ENCODE measurements at places on chromosomes 1 and 21. TPM values are rescaled to one million over a fixed set of nuclear protein-coding genes. Genes with fewer than 3 reads are reported as not detected.

DNA sequence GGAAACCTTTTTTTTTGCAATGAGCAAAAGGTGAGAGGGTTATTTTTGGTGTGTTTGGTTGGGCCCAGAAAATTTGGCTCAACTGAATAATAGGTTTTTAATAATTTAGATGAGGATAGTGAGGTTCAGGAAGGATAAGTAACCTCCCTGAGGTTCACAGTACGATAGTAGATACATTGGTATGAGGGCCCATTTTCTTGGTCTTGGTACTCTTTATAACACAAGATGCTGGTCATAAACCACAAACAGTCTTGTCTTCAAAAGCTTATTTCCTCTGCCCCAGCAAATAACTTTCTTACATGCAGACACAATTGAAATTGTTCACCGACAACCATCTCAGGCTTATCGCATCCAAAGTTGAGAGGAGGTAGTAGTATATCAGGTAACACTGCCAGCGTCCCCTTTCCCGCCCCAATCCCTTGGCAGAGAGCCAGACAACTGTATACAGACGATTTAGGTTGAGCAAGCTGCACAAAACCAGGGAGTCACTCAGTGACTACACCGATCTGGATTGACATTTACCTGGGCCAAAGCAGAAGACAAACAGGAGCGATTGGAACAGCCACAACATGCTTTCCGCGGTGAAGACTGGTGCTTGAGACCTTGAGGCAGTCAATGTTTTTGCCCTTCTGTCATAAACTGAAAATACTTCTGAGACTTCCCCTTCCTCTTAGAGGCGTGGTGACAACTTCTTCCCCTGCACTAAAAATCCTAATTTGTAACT, at the start of gene SLAMF6:
Gene SLAMF6 (minus strand): TSS at position 634 of the 724 bp plus-strand sequence. CDS start 63 bp downstream, at position 571.
- H3K27ac ChIP-seq = no peak within 1 kb of the TSS
- no peak for DNase-seq
- H3K27me3 ChIP-seq = no peaks in the 10 kb centered on the region
- no peak within 1 kb of the TSS for H3K4me3 ChIP-seq
- no peaks in the 10 kb centered on the region for H3K4me1 ChIP-seq

- no peaks in the 10 kb centered on the region for H3K4me1 ChIP-seq
- H3K27me3 ChIP-seq = no peaks in the 10 kb centered on the region
- H3K27ac ChIP-seq = no peak overlapping the region
Measured at GRCh38 chr1:190320952-190321351, 156.7 kb downstream of the BRINP3 start.

DNA sequence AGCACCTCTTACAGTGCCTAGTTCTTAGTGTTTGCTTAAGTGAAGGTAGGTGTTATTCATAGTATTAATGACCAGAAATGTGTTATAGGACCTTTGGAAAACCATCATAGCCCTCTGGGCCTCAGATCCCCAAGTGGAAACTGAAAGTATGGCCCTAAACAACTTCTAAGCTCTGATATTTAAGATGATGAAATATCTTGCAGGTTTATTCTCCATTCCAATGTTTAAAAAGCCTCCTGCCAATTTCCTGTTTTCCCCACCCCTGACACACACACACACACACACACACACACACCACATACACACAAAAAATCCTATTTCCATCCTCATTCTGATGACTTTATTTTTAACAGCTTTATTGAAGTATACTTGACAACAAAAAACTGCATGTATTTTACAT, 108.2 kb downstream of the DIRAS3 start:
- no peak overlapping the region for H3K4me3 ChIP-seq
- no peak overlapping the region for H3K27ac ChIP-seq
- no peak for DNase-seq
- no peaks in the 10 kb centered on the region for H3K27me3 ChIP-seq

The FCRL2 gene
- not detected for total RNA-seq

The SRGAP2 gene
- total RNA-seq = 51.8 TPM

The PTPN7 gene
- total RNA-seq = 3.5 TPM

Measured in ovary (tissue), 10 donors.